ENCODE measurements at places on chromosomes 5 and 9. TPM values are rescaled to one million over a fixed set of nuclear protein-coding genes. Genes with fewer than 3 reads are reported as not detected.
A peak's percentile ranks its signal among the peaks of the same experiment; 100 is the strongest.

Gene SLC34A1
- total RNA-seq = 0.12 TPM

Gene TAS2R1
- not detected for total RNA-seq

Gene BTNL3
- total RNA-seq = not detected

DNA sequence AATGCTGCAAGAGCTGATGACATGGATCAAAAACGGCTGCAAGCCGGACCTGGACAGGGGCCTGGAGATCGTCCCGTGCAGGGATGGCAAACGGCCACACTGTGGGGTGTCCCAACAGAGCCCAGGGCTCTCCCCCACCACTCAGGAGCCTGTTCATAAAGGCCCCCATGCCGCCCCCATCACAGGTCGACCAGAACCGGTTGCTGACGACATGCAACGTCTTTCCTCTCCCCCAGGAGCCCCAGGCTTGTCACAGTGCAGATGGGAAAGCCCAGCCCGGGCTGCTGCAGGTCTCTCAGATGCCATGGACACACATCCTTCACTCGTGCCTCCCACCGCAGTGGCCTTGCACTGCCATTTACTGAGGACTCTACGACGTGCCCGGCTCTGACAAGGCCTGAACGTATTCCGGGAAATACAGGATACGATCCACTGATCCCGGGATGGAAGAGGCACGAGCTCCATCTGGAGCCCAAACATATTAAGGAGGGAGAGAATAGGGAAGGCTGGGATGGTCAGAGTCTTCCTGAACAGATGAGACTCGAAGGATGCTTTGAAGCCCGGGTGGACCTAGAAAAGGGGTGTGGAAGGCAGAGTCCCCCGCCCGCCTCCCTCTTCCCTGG is 76.5 kb upstream of the SARDH start:
- DNase-seq = no peak

DNA sequence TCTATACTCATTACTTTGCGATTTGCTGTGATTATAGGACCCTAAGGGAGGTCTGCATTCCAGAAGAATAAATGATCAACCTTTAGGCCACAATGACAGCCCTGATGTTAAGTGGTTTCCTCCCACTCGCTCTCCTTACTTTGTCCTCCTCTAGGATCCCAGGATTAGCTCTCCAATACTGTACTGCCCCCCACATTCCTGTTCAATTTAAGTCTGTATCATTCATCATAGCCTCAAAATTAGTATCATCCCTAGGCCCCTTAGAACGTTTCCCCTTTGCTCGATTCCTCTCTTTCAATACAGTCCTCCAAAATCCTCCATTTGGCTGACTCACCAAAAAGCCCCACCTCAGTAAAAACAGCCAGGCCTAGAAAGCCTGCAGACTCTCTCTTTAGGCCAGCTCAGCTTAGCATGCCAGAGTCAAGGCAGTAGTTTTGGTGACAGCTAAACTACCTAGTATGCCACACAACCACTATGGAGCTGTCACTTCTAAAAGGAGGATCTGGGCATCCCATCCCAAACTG is 24.4 kb downstream of the RNF145 start:
- no peak for DNase-seq

DNA sequence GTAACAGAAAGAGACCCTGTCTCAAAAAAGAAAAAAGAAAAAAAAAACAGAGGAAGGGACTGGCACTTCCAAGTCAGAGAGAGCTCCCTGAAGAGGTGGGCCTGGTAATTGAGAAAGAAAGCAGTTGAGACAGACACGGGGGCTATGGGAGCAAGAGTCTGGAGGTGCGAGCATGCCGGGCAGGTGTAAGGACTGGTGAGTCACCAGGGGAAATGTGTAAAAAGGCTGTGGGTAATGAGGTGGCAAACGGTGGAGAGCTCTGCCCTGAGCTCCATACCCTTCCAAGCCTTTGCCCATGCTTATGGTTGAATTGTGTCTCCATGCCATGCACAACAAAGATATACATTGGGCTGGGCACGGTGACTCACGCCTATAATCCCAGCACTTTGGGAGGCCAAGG is 18.0 kb upstream of the JADE2 start:
- DNase-seq = no peak

DNA sequence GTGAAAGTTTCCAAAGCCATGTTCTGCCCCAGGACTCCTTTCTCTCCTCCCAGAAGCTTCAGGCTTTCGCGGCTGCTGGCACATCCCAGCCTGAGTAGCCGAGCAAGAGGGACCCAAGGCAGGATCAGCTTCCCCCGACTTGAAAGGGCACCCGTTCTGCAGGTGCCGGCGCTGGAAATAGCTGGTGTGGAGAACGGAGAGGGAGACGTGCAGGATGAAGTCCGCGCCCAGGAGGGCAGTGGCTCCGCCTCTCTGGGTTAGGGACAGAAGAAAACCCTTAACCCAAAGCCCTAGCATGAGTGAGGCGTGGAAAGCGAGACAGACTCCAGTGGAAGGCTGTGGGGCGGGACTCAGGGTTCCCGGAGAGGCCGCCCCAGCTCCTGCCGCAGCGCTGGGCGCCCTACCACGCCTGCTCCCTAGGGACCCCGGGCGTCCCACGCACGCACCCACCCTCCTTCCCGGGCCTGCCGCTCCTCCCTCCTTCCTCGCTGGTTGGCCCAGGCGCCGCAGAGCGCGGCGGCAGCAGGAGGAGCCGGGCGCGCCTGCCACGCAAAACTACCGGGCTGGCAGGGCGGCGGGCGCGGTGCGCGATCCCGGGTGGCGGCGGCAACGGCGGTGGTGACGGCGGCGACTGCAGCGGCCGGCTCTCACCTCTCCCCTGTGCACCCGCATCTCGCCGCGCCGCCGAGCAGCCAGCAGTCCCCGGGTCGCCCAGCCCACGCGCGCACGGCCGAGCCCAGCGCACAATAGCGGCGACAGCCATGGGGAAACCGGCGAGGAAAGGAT is at the start of gene SLC1A1:
Gene SLC1A1 (plus strand): TSS at position 550 of the 786 bp plus-strand sequence. CDS start 212 bp downstream, at position 762.
- peak; percentile 21 for DNase-seq

DNA sequence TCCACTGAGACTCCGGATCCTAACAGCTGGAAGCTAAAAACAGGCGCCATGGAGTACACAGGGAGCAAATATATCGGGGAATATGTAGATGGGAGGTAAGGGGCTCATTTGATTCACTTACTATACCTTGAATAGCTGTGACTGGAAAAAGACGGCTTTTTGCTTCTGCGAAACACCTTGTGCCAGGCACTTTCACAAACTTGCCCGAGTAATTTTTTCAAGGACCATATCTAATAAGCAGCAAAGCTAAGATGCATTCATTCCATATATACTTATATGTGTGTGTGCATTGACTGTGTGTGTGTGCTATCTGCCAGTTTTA is 178 bp downstream of the MORN5 start:
- no peak for DNase-seq

GRCh38 chr9:76629205-76629990 is 134.8 kb upstream of the PCA3 start:
- no peak for DNase-seq

DNA sequence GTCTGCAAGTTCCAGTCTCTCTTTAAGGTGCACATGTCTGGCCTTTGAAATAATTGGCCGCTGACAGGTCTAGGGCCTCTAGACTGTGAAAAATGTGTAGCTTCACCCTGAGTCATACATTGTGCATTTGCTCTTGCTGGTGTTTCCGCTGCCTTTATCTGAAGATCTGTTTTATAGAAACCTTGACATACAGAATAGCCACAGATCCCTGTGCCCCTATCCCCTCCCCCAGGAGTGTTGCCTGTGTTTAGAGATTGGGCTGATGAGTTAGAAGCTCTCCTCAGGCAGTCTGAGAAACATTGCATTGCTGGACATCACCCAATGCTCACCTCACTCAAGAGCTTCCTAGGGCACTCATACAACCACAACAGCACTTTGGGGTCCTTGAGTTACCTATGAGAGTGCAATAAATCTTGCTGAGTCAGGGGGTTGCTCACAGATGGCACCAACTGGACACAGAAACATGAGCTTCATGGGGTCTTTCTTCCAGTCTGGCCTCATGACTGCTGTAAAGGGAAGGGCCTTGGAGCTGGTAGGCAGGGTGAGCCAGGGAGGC is 3.8 kb upstream of the ZNF782 start:
- DNase-seq = no peak

DNA sequence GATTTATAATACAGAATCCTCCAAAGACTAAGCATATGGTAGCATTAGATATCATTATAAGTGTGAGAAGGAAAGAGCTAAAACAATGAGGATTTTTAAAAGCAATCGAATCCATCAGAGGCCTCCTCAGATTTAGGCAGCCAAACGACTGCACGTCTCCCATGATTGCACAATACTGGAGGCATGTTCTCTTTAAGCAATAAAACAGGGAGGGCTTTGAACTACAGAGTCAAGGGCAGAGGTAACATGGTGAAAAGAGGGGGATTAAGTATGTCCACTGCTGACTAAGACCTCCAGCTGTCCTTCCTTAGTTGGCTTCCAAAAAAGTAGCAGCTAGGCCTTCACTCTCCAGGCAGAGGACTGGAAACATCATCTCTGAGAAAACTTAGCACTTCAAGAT is 298.7 kb upstream of the RGMB start:
- no peak for DNase-seq

DNA sequence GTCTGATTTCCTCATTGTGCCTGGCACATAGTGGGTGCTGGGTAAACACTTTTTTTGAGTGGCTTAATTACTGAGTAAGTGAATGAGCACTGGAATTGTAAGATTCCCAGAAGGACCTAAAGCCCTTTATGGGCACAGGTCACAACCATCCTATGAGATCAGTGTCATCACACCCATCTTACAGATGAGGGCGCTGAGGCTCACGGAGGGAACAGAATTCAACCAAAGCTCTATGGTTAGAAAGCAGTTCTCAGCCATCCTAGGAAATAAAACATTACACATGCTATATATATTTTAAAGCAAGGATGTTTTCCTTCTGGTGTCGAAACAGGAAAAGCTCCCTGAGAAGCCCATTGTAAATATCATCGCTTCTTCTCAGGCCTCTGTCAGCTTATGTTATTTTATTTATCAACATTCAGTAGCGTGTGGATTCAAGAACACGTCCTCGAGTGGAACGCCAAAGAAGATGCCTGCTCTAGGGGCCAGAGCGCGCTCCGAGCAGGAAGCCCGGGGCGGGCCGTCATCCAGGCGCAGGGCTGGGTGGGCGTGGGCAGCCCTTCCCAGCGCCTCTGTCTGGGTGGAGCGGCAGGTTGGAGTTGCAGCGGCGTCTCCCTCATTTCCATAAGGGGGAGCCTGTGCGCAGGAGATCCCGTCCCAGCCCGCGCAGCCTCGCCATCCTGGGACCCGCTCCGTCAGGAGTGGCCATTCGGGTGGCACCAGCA is 155.8 kb upstream of the SMIM23 start:
- DNase-seq = no peak

GRCh38 chr5:36089989-36090388 is 23.3 kb upstream of the UGT3A2 start:
- peak; percentile 19 for DNase-seq

DNA sequence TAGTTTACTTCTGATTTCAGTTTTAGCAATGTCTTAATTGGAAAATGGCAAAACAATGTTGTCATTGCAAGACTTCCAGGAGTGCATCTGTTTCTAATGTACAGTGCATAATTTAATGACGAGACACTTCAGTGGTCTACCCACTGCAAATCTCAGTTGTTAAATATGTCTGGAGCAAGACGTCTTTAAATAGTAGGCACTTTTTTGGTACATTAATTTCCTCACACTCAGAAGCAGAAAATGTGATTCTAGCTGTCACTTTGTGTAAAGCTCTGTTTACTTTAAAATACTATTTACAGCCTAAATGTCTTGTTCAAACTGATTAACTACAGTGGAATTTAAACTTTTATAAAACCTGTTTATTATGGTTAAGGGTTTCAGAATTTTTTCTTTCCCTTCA is 815.5 kb downstream of the TLE1 start:
- DNase-seq = no peak

- no peak for DNase-seq
Measured at GRCh38 chr5:66415208-66415607, 181.0 kb upstream of the MAST4 start.

DNA sequence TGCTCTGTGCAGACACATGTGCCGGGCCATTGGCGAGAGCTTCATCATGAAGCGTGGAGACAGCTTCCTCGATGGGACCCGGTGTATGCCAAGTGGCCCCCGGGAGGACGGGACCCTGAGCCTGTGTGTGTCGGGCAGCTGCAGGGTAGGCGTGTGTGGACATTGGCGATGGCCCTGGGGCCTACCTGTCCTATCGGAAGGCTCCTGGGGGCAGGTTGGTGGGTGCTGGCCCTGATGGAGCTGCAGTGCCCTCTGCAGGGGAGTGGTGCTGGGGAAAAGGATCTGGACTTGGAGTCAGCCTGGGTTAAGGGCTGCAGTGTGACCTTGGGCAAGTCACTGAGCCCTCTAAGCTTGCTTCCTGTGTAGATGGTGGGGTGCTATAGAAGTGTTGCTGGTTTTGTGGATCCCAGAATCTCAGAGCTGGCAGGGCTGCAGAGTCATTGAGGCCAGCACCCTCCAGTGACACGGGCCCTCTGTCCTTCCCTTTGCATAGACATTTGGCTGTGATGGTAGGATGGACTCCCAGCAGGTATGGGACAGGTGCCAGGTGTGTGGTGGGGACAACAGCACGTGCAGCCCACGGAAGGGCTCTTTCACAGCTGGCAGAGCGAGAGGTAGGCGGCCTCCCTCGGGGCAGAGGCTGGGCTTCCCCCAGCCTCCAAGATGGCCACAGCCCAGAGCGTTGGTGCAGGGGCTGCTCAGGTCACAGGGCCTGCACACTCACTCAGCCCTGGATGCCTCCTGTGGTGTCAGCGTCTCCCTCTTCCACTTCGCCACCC is 15.8 kb downstream of the ADAMTS13 start:
- DNase-seq = no peak

DNA sequence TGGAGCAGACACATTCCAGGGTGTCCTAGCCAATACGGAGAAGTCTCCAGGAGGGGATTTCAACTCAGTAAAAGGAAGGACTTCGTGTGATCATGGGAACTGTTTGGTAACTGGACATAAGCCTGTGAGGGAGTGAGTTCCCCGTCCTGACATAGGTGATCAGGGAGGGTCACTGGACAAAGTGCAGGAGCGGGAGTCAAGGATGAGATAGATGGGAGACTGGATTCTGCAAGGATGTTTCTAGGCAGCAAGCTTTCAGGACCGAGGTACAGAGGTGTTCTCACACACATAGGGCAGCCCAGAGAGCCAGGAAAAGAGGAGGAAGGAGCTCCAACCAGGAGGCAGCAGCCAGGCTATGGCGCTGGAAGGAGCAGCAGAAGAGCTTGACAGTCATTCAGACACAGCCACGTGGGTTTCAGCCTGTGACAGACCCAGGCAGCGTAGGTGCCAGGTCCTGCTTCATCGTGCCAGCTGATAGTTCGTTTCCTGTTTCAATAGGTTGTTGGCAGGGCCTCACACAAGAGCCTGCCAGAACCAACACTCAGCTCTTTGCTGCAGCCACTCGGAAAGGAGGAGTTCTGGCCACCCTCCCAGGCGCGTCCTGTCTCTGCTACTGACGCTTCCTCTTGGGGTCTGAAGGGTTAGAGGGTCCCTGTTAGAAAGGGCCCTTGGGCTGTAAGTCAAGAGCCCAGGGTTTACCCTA is 84.1 kb downstream of the AMBP start:
- no peak for DNase-seq

- no peak for DNase-seq
Measured at GRCh38 chr9:100652850-100653249, 75.0 kb downstream of the CAVIN4 start.

GRCh38 chr5:79263-79662 is 12.7 kb upstream of the PLEKHG4B start:
- DNase-seq = no peak

Measured in activated CD4-positive, alpha-beta T cell treated with anti-CD3 and anti-CD28 coated beads, Interleukin-2, amount 10 ng/mL, durations not matched to agents 7 days and 5 days (primary cell).